ENCODE measurements at places on chromosomes 2 and 18.

DNA sequence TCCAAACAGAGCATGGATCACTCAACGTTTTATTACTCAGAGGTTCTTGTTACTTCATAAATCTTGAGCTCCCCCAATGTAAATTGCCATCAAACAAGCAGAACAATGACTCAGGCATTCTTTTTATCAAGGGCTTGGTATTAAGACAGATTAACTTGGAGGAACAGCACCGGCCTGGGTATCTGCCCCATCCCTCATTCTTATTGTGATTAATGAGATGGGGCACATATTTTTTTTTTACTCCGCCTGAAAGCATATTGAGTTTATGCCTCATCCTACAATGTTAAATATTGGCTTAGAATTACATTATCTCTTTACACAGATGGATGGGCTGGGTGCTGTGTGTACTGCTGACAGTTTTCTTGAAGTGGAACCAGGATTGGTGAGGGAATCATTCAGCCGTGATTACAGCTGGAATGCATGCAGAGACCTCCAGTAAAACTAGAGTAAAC lies 387.3 kb downstream of the CLIP4 start:
- no peak for DNase-seq

GRCh38 chr2:102749938-102750337 lies 11.9 kb upstream of the TMEM182 start:
- no peak for DNase-seq

DNA sequence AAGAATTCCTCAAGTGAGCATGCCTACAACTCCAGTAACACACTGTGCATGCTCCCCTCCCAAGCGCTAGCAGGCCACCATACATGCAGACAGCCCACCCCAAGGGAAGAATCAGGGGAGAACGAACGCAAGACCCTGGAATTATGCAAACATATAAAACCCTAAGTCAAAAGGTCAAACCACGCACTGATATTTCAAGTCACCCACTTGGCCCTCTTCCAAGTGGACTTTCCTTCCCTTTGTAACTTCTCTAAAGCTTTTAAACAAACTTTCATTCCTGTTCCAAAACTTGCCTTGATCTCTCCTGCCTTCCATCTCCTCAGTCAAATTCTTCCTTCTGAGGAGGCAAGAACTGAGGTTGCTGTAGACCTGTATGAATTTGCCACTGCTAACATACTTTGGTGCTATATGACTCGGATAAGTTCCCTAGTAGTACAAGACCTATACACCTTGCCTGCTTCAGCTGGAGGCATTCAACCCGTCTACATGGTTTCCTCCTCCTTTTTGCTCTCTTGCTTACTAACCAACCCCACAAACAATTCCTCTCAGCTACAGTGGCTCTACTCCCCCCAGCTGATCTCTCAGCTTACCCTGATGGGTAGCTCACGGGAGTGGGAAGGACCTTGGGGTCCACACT lies 11.1 kb upstream of the RPIA start:
- DNase-seq = no peak

DNA sequence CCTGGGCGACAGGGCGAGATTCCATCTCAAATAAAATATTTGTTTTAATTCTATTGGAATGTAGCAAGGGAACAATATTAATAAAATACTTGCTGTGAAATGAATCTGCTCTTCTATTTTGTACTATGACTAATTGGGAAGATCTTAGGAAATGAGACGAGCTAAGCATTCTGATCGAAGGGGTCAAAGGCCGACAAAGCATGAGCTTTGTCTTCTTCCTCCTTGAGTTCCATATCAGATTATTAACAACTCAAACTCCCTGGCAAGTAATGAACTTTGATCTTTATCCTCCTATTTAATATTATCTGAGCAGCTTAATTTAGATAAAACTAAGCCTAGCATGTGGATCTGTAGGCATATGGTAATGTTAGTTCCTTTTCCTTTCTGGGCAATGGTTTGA lies 15.5 kb downstream of the GEMIN6 start:
- DNase-seq = no peak

- no peak for DNase-seq
Observed at GRCh38 chr2:103144837-103145236, 383.0 kb downstream of the TMEM182 start.

- no peak for DNase-seq
Observed at GRCh38 chr18:60555625-60556024, 183.1 kb upstream of the MC4R start.

GRCh38 chr2:35591886-35592285 lies 763.7 kb upstream of the CRIM1 start:
- no peak for DNase-seq

DNA sequence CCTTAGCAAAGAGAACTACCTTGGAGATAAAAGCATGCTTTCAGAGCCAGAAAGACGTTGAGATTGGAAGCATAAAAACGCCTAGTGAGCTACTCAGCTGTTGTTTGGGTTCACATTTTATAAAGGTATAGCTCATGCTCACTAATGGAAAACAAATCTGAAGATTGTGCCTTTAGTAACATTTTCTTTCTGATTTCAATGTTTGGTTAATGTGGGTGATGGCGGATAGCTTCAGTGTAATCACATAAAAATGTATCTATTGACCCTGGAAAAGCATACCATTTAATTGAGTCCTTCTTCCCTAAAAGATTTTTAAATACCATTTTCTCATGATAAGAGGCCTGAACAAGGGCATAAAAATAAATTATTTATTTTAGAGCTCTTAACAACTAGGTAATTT lies 73.4 kb downstream of the DTNA start:
- DNase-seq = no peak

DNA sequence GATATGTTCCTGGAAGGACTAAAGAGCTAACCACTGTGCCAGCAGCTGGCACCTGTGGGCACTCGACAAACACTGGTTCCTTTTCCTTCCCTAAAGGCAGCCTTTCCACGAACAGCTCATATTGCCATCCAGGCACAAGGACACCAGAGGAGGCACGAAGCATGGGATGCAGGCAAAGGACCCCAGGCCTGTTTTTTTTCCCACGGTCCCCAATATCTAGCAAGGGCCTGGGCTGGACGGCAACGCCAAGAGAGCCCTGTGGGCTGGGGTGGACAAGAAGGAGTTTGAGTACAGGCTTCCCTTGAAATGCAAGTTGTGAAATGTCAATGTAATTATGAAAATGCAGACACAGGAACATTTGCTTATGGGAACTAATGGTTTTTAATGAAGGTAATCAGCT lies 135.9 kb downstream of the CYP26B1 start:
- no peak for DNase-seq

DNA sequence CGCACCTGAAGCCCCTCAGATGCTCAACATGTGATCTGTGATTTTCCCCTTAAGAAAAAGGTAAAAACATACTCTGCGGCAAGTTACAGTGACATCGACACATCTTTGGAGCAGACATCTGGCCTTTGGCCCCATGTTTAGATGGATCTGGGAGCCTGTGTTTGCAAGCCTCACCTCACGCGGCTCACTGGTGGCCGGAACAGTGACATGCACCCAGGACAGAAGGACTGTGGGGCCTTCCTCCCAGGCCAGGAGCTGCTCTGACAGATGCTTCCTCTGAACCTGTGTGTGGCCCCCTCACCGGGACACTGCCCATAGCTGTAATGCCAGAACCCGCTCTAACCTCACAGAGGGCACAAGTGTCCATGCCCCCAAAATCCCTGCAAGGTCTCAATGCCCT lies 13.1 kb downstream of the PASK start:
- DNase-seq = no peak

DNA sequence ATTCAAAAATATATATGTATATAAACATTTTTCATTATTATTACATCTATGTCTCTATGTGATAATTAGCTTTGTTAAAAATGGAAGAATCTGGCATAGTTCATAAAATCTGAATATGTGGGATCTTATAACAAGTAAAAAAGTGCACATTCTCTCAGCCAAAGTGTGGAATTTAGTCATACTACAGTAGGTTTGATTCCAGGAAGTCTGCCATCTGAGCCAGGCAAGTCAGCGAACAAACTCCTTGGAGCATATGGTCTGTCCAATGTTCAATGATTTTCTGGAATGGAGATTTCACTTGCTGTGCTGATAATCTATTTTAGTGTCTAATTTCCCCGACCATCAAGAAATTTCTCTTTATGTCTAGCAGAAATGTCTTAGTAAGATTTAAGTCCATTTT lies 1033.2 kb upstream of the NXPH2 start:
- DNase-seq = no peak

GRCh38 chr2:12555012-12555645 lies 161.6 kb upstream of the TRIB2 start:
- DNase-seq = peak; percentile 38

DNA sequence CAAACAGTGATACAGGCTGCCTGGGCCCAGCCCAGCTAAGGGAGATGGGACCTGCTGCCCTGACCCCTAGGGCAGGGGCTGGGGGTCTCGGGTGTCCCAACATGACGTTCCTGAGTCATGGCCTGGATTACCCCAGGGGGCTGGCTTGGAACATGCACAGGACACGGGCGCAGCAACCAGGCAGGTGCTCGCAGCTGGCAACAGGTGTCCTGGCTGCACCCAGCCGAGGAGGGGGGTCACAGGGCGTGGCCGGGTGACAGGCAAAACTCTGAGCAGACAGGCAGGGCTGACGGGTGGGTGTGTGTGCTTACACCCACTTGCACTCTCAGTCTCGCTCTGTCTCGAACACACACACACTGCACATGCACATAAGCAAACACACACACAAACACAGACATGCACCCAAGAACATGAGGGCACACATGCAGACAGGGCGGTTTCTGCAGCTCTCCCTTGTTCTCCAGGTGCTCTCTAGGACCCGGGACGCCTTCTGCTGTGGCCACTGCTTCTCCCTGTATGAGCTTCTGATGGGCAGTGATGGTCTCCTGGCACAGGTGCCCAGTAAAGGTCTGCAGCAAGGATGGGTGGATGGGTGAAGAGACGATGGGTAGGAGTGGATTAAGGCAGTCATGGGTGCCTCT lies 33.7 kb upstream of the TAF1B start:
- no peak for DNase-seq

GRCh38 chr18:24878289-24878688 lies 417.9 kb downstream of the HRH4 start:
- no peak for DNase-seq

GRCh38 chr2:85312404-85312803 lies 15.4 kb downstream of the TGOLN2 start:
- DNase-seq = no peak

GRCh38 chr18:3761266-3761665 lies 311.3 kb downstream of the TGIF1 start:
- DNase-seq = no peak

DNA sequence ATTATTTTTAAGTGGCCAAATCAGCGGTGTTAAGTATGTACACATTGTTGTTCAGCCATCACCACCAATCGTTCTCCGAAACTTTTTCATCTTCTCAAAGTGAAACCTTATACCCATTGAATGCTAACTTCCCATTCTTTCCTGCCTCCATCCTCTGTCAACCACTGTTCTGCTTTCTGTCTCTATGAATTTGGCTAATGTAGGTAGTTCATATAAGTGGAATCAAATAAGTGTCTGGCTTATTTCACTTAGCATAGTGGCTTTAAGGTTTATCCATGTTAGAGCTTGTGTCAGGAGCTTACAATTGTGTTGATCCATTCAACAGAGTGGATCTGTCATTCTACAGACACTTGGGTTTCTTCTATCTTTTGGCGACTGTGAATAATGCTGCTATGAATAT lies 192.1 kb downstream of the WDR7 start:
- DNase-seq = no peak

DNA sequence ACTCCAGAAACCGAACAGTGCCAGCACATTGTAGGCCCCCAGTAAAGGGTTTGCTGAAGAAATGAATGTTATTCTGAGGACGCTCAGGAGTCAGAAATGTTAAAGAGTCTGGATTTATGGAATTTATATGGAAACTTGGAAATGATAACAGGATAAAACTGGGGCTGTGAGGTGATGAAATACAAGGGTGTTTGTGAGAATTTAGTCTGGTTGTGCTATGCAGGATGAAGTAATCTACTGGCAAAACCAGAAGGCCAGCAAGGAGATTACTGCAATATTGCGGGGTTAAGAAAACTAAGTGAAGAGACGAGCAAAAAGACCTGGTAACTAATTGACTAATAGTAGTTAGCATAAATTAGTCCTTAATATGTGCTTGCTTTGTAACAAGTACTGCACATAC lies 467.8 kb downstream of the ZEB2 start:
- no peak for DNase-seq

- DNase-seq = no peak
Observed at GRCh38 chr2:234677758-234678538, 181.1 kb upstream of the ARL4C start.

GRCh38 chr2:128557831-128558241 lies 239.2 kb upstream of the HS6ST1 start:
- no peak for DNase-seq

DNA sequence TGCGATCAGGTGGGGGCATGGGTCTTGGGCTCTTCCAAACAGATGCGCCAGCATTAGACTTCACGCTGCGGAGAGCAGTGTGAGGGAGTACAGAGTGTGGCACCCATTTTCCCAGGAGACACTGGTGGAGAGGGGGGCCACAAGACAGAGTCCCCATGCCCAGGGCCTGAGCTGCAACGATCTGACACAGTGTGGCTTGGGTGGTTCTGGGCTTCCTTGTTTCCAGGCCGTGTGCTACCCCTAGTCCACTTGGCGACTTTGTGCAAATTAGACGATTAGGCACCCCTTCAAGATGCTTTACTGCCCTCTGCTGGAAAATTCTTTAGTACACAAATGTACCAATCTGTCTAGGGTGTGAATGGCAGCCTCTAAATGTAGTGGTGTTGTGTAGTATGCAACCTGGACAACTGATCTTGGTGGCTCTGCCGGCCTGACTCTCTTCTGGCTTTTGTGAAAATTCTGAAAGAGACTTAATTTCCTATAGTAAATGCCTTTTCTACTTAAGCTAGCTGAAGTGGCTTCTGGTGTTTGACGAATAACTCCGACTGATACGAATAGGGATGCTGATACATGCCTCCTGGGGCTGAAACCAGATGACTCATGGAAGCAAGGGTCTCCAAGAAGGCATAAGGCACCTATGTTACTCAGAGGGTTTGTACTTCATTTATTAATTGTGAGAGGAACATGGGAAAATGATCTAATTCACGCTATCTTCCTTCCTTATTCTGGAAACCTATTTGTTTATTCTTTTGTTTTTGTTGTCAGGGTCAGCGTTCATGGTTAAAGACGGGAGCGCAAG lies 92.3 kb upstream of the SMAD2 start:
- DNase-seq = no peak

GRCh38 chr2:231924889-231925275 lies 1.3 kb downstream of the NPPC start:
- DNase-seq = no peak

GRCh38 chr2:1746174-1747064 lies 2.1 kb upstream of the PXDN start:
- DNase-seq = no peak

- DNase-seq = no peak
Observed at GRCh38 chr2:149357058-149357457, 26.7 kb downstream of the LYPD6 start.

GRCh38 chr2:101173707-101174295 lies 22.6 kb upstream of the TBC1D8 start:
- no peak for DNase-seq
